ENCODE measurements at places on chromosomes 5 and 9.

DNA sequence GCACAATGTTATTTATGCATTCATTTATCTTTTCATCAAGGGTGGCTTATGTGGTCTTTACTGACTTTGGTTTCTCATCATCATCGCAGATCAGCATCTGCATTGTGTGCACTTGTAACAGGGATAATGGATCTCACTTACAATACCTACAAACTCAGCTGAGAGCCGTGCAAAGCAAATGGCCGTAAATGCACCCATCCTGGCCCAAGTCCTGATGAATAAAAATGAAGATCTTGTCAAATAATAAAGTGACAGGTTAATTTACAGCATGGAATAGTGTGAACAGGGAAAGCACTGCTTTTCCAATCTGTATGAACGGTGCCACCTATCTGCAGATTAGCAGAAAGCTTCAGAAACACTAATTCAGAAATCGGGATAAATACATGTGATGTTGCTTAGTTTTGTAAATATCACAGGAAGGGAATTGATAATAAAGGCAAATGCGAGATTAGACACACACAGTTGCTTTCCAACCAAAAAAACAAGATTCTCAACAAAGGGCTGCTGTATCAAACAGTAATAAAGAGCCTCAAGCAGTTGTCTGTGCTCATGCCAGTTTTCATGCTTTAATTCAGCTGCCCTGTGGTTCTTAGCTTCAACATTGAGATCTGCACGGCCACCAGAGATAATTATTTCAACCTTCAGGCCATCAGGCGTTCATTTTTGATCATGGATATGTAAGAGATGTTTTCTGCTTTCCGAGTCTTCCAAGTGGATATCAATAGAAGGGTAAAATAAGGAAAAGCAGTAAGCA, 153.4 kb upstream of the POU5F2 start:
- DNase-seq = no peak

GRCh38 chr5:58871648-58872242, 288.9 kb downstream of the RAB3C start:
- DNase-seq = no peak

- DNase-seq = no peak
Observed at GRCh38 chr5:142697356-142698255, 11.7 kb upstream of the FGF1 start.

GRCh38 chr9:69980591-69980990, 63.1 kb upstream of the MAMDC2 start:
- DNase-seq = no peak

All from nucleus accumbens (tissue), 56 donors.